ENCODE measurements at places on chromosomes 6 and 20.
A peak's percentile ranks its signal among the peaks of the same experiment; 100 is the strongest.

DNA sequence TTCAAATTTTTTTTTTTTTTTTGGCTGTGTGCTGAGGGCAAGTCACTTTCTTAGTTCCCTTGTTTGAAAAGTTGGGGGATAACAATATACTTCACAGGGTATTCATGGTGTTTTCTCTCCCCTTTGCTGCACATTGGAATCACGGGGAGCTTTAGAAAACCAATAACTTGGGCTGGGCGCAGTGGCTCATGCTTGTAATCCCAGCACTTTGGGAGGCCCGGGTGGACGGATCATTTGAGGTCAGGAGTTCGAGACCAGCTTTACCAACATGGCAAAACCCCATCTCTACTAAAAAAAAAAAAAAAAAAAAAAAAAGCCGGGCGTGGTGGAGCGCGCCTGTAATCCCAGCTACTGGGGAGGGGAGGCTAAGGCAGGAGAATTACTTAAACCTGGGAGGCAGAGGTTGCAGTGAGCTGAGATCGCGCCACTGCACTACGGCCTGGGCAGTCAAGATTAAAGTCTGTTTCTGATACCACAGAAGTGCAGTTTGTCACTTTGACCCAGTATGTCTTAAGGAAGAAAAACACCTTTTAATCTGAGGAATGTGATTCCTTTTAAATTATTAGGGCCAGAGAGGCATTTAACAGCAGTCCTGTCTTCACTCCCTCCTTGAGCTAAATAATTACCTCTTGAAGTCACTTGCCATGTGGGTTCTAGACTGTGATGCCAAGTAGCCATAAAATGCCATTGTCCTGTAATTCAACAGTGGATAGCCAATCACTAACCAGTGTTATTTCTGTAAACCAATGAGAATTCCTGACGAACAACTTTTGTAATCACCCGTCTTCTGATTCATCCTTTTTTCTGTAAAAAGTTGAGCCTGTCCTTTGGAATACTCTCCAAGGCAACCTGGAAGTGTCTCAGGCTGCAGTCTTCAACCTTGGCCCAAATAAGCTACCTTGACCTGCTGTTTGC lies 16.1 kb downstream of the SRSF3 start:
- no peak for DNase-seq

DNA sequence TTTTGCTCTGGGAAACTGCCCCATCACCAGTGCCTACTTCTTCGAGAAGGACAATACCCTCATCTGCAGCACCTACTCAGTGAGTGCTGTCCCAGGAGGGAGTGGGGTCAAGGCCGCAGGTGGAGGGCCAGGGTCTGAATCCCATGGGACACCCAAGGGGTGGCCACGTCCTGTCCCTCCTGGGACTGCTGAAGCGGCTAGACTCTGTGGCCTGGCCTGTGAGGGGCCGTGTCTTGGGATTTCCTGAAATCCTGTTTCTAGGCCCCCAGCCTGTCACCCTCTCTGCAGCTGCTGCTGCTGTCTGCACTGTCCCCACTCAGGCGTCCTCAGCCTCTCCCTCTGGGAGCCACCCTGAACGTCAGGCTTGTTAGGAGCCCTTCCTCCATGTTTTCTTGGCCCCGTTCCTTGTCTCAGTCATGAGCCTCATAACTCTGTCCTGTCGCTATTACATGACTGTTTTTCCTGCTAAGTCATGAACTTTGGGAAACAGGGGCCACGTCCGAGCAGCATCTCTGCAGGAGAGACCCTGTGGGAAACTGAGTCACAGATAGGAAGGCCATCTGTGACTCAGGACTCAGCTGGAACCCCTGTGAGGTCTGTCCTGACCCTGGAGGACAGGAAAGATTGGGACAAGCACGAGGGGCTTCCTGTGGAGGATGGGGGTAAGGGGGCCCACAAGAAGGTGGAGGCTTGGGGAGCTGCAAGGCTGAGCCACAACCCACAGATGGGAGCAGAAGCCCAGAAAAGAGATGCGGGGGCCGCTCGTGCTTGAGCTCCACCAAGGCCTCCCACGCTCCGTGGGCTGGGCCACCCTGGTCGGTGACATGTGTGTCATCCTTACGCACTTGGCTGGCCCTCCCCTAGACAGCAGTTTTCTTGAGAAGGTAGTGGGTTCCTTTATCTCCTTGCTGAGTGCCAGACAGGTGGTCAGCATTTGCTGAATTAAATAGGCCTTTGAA lies 49.9 kb downstream of the EFCAB8 start:
- no peak for DNase-seq

- no peak for DNase-seq
Measured at GRCh38 chr6:135097172-135097571, 42.5 kb upstream of the HBS1L start.

GRCh38 chr6:26536571-26537159 lies 1.5 kb upstream of the HMGN4 start:
- no peak for DNase-seq

DNA sequence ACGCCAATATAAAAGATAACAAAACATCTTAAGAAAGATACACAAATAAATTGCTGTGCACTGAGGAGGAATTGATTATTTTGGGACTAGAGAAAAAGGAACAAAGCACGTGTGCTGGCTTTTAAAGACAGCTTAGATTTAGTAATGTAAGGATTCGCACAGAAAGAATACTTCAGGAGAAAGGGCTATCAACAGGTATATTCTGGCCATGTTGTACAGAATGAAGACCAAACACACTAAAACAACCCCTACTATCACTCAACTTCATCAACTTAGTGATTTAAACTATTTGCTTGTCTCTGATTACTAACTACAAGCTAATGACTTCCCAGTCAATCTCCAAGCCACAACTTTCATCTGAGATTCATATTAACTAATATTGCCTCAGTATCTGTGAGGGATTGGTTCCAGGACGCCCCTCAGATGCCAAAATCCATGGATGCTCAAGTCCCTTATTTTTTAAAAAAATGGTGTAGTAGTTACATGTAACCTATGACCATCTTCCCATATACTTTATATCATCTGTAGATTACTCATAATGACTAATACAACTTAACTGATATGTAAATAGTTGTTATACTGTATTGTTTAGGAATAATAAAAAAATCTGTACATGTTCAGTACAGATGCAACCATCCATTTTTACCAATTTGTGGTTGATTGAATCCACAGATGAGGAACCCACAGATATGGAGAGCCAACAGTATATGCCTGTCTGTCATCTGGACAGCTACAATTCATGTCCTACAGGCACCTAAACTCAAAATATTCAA lies 4.5 kb downstream of the DEK start:
- no peak for DNase-seq

- no peak for DNase-seq
Measured at GRCh38 chr6:169345146-169345545, 91.5 kb upstream of the THBS2 start.

DNA sequence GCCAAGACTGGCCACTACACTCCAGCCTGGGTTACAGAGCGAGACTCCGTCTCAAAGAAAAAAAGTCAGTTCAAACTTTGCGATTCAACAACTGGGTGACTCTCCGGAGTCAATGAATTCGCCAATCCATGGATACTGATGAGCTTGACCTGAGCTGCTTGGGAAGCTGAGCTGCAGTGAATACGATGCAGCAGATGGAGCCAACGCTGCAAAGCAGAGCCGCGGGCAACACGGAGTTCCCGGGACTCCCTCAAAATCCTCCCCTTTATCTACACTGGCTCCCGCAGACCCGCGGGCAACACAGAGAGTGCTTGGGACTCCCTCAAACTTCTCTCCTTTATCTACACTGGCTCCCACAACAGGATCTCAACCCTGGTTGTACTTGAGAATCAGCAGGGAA lies 62.6 kb upstream of the SALL4 start:
- no peak for DNase-seq

GRCh38 chr20:38178581-38178980 lies 13.5 kb upstream of the TGM2 start:
- no peak for DNase-seq

GRCh38 chr6:40848868-40849514 lies 190.0 kb downstream of the UNC5CL start:
- no peak for DNase-seq

- peak; percentile 57 for DNase-seq
Measured at GRCh38 chr20:5528719-5529256, 212.0 kb upstream of the PROKR2 start.

GRCh38 chr20:31608251-31608945 lies 3.3 kb downstream of the ID1 start:
- DNase-seq: no peak

DNA sequence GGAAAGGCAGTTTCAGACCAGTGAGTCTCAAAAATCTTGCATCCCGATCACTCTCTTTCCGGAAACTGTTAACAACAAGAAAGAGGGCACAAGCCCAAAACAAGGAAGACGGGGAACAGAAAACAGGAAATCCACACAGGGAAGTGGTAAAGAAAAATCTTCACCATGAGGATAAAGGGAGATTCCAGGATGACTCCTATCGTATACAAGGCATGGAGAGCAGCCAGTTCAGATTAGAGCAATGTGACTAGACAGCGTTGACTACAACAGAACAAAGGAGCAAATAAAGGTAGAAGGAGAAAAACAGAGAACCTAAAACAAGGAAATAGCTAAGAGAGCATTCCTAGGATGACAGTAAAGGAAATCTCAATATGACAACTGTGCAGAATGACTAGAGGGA lies 26.5 kb downstream of the VNN1 start:
- no peak for DNase-seq

GRCh38 chr6:25962149-25963127 lies at the start of gene TRIM38:
Gene TRIM38 (plus strand): TSS chr6:25962802. CDS start chr6:25966523, 3,721 bp downstream.
- peak; percentile 53 for DNase-seq

- DNase-seq: no peak
Measured at GRCh38 chr6:13234130-13234529, 94.2 kb downstream of the TBC1D7 start.

DNA sequence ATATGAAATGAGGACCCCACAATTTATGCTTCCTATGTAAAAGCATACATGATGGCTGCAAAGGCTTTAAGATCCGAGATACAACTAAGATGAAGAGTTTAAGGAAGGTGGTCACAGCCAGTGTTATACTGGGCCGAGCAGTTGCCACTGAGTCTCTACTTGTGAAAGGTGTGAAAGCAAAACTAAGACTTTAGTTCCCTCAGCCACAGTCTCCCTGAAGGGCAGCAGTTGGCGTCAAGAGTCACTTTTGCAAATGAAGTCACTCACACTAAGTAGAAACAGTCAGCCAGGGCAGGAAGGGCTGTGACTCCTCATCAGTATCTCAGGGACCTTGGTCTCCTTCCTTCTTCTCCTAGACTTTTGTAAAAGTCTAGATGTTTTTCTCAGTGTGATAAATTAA lies 191.6 kb upstream of the MCHR2 start:
- no peak for DNase-seq

DNA sequence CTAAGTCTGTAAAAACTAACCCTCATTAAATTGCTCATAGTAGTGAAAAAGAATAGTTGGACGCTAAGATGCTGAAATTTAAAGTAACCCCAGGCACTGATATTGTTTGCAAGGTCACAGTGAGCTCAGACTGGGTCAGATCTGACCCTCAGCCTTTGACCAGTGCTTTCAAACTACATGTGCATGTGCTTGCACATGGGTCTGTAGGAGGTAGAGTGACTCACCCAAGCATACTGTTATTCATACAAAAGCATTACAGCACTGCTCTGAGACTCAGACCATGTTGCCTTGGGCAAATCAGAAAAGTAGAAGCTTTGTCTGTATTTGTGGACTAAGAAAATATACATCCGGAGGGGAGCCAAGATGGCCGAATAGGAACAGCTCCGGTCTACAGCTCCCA lies 326.4 kb upstream of the MARCKS start:
- DNase-seq: no peak

- peak; percentile 60 for DNase-seq
Measured at GRCh38 chr6:16759646-16760515, 1.4 kb downstream of the ATXN1 start.
